ENCODE measurements at places on chromosomes 11 and 22.

- no peak for DNase-seq
These were observed 229.6 kb downstream of the DYNC2H1 start for GRCh38 chr11:103338621-103339484.

- no peak for DNase-seq
These were observed 104.8 kb downstream of the ZNF280B start for GRCh38 chr22:22403771-22404170.

DNA sequence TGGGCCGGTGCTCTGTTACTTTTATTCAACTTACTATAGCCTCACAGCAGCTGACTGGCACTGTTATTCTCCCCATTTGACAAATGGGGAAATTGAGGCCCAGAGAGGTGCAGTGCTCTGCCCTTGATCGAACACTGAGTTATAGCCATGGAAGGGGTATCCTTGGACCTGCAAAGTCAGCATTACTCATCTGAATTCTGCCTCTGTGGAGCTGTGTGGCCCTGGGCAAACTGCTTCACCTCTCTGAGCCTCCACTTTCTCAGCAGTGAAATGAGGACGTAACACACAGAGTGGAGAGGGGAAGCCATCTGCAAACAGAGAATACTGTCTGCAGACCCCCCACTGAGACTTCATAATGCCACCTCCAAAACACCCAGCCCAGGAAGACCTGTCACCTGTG, 25.3 kb downstream of the TPST2 start:
- no peak for DNase-seq

- no peak for DNase-seq
These were observed 237.4 kb downstream of the TMEM135 start for GRCh38 chr11:87275176-87275575.

DNA sequence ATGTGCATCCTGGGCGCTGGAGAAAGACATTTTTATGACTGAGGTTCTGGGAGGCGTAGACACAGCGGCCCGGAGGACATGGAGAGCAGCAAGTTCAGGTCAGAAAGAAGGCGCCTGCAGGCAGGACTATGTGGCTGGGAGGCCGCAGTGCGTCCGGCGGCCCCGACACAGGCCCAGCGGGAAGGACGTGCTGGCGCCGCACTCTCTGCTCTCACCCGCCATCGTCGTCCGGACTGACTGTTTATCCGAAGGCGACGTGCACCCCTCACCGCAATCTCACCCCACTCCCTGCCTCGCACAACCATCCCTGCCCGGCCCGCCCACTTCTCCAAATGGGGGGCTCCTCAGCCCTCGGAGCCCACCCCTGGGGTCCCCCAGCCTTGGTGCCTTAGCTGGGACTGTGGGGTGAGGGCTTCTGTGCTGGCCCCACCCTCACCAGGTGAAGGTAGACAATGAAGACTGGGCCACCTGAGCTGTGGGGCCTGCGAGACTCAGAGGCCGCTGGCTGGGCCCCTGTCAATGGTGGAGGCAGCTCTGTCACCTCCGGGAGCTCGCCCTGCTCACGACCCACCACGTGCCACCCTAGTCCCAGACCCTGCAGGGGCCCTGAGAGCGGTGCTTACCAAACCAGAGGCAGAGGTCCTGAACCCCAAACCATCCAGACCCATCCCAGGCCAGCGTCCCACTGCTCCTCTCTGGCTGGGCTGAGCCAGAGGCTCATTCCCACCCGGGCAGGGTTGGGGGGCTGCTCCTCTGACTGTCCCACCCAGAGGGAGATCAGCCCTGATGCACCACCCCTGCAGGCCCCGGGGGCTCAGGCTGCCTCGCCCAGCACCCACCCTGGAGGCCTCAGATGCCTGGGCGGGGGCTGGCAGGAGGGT, 16.2 kb upstream of the MUC5B start:
- DNase-seq: no peak

DNA sequence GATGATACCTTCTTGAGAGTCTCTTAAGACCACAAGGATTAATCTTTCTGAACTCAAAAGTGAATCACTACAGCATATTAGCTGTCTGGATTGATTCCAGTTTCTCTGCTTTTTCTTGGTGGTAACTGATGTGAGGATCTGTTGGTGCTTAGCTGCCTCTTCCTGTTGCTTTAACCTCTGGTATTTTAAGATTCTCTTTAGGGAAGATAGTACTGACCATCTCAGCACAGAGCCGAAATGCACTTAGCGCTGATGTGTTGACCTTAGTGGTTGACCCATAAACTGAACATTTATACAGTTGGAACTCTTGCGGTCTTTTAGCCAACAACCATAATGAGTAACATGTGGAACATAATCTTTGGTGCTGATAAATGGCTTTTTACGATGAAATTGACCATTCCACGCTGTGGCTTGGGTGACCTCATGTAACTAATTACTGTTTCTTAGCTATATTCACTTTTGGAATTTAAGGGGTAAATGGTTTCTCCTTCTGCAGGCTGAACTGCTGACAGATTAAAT, 33.7 kb downstream of the APLP2 start:
- no peak for DNase-seq

GRCh38 chr22:23034621-23035556, 35.4 kb upstream of the GNAZ start:
- DNase-seq: no peak

GRCh38 chr11:57069942-57070341, 81.2 kb downstream of the OR5AK2 start:
- no peak for DNase-seq

GRCh38 chr22:45310977-45311531, 1.3 kb downstream of the FAM118A start:
- no peak for DNase-seq
